ENCODE measurements at places on chromosomes 3 and 15.

- no peak for DNase-seq
These were observed 12.5 kb downstream of the PLA2G4B start for GRCh38 chr15:41851167-41851523.

GRCh38 chr3:7397097-7397496, 536.2 kb downstream of the GRM7 start:
- no peak for DNase-seq

GRCh38 chr15:99430881-99431401, 134.8 kb upstream of the MEF2A start:
- DNase-seq = no peak

DNA sequence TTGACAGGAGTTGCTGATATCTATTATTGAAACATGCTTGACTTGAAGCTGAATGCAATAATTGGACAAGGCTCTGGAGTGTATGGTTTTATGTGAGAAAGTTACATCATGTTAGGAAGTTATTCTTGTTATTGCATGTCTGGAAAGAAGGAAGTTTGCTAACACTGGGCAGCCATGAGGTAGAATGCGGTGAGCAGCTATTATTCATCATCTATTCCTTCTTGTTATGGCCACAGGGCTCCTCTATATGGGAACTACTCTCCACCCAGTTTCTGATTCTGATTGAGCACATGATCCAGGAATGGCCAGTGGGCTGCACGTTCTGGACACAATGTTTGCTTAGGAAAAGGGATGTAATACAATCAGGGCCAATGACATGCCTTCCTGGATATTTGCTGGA, 37.8 kb upstream of the SCN5A start:
- DNase-seq = no peak

DNA sequence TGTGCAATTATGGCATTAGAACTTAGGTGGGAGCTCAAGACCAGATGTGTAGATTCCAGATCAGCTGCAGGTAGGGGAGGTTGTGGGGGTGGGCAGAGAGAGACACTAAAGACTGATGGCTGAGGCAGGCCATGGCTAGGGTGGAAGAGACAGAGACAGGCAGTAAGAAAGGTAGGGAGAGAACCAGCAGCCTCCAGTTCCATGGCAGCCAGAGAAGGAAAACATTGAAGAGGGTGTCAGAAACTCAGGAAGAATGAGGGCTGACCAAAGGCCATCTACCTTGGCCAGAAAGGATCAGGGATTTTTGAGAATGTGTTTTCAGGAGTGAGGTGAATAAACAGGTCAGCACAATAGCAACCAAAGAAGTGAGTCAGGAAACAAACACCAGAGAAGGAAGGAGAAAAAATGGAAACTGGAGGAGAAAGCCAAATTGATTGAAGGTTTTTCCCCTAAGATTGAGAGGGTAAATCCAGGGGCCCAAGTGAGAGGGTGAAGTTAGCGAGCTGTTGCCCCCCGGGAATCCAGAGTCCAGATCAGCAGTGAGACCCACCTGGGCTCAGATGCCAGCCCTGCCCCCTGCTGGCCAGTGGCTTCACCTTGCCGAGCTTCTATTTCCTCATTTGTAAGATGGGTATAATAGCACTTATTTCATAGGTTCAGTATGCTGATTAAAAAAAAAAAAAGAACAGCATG, 41.0 kb downstream of the ABHD2 start:
- DNase-seq = peak; percentile 40

DNA sequence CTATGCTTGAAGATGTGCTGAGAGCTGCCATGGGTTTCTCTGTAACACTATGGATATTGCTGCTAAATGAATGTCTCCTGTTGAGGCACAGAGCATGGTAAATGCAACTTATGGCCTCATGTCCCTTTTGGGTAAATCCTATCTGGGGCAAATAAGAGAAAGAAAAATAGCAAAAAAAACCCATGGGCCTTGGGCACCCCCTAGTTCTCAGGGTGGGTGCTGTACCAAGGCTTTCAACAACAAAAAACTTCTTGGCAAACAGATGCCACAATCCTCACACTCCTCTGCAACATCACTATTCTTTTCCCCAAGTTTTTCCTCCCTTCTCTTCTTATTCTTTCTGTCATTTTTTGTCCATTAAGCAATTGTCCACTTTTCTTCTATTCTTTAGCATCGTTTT, 340.1 kb upstream of the ROBO2 start:
- no peak for DNase-seq

All from fibroblast of mammary gland (primary cell).